ENCODE measurements at places on chromosomes 6 and 20.

- no peak for DNase-seq
These were observed 5.2 kb downstream of the MBOAT1 start for GRCh38 chr6:20207088-20207418.

GRCh38 chr20:19465536-19465935 is 253.1 kb downstream of the SLC24A3 start:
- DNase-seq = no peak

- no peak for DNase-seq
These were observed 391.8 kb downstream of the CDC5L start for GRCh38 chr6:44779130-44779826.

DNA sequence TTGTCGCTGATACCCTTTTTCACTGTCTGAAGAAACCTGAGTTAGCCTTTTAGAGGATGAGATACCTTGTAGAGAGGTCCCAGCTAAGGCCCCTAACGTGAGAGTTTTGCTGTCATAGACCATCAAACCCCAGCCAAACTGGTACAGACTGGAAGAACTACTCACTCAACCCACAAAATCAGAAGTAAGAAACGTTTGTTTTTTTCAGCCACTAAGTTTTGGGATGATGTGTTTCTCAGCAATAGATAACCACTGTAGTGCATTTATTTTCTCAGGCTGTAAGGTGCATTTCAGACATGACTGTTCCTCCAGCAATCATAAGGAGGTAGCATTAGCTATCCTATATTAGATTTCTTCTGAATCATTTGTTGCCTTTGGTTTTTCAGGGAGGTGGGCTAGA is 407.3 kb upstream of the FLRT3 start:
- no peak for DNase-seq

DNA sequence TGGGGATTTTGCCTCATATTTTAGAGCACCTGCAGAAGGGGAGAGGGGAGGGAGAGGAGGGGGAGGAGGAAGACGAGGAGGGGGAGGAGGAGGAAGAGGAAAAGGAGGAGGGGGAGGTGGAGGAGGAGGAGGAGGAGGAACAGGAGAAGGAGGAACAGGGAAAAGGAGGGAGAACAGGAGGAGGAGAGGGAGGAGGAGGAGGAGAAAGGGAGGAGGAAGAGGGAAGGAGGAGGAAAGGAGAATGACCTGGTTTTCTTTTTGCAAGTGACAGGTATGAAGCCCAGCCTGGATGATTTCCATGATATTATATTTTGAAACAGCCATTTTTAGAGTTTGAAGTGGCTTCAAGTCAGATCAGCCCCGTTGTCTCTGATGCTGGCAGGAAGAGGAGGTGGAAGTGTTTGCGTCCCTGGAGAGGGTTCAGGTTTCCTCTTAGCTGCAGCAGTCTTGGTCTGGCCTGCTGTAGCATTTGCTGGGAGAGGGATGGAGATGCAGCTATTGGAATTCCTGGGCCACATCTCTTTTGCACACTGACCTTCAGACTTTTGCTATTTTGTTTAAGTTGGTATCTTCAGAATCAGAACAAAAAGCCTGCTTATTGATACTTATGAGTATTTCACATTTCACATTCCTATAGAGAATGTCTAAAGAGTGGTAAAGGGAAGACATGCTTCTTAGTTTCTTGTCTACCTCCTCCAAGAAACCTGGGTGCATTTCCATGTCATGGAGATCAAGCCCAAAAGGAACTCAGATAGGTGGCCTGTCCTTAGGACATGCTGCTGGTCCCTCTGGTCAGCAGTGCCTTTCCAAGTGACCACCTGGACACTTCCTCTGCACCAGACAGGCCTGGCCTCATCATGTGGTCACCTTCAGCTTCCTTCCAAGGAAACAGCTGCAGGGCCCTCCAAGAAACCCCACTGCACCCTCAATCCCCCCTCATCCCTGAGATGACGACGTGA is 54.3 kb upstream of the IYD start:
- no peak for DNase-seq

- no peak for DNase-seq
These were observed 140.5 kb upstream of the MAP3K4 start for GRCh38 chr6:160851031-160851430.

GRCh38 chr6:21227486-21227885 is 366.1 kb upstream of the SOX4 start:
- no peak for DNase-seq

- DNase-seq = no peak
These were observed 52.2 kb downstream of the MARCKS start for GRCh38 chr6:113909224-113909856.

DNA sequence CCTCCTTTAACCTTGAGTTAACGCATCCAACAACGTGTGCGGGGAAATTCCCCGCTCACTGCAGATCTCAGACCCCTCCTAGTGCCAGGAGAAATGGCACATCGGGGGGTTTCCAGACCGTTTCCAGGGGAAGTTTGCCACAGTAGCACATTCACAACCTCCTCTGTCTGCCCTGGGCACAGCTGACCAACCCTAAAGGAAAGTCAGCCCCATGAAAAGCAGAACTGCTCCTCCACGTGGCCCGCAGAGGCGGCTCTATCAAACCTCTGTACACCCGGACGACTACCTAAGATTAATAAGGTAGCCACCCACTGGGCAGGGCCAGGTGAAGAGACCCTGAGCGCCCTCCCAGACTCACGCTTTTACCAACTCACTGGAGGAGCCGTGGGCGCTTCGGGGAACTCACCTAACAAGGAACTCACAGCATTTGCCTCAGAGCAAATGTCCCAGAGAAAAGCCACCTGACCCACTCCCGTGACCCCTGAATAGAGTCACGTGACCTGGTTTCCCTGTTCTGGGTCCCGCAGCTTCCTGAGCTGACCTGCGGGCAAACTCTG is 93.1 kb downstream of the PRND start:
- DNase-seq = peak; percentile 72

DNA sequence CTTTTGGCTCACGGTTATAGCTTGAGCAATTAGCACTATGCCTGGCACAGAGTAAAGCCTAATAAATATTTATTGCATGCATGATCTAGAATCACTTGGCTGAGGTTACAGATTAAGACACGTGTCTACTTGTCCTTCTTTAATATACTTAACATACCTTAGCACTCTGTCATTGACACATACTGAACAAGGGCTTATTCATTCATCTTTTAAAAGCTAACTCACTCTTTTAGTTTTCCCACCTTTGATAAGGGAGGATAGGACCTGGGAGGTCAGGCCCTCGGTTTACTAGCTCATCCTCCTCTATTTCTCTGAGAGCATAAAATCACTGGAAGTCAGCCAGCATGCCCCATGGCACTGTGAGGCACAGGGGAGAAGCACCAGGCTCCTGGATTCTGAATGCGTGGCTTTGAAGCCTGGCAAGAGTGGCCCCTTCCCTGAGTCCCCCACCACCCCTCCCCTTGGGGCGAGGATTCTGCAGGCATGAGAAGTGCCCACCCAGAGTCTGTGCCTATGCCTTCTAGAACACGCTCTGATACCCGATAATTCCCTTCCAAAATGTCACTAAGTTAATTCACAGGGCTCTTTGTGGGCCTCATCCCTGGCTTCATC is 11.2 kb downstream of the ZCCHC3 start:
- DNase-seq = no peak

DNA sequence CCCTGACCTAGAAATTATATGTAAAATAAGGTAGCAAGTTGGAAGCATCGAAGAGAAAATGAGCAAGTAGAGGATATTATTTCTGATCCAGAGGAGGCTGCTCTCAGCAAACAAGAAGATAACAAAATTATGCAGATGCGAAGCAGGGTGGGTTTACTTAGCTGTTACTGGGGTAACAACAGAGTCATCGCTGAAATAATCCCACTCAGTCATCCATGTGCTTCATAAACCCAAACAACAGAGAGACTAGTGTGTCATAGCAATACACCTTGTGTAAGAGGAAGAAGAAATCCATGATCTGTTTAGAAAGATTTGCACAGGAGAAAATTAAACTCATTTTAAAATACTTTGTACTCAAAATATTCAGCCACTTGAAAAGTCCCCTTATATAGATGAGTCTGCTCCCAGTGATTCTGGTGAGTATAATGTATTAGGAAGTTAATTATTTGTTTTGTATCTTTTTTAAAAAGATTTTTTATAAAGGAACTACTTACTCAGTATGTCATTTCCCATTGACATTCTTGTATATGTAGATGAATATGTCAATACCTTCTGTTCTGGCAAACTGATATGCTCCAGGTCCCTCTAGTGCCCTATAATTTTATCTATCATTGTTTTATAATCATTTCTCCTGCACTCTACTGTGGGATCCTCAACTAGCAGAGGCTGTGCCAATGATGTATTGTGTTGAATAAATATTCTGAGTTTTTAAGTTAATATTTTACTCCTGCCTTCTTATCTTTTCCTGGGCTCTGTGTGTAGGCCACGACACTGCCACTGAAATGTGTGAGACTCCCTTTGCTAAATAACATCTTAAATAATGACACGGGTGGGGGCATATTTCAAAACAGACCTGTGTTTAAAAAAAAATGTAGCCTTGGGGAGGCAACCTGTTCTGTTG is 8.6 kb upstream of the HIVEP2 start:
- DNase-seq = no peak

- no peak for DNase-seq
These were observed 21.5 kb upstream of the DSE start for GRCh38 chr6:116349216-116349615.

Data from stimulated activated CD4-positive, alpha-beta T cell treated with anti-CD3 and anti-CD28 coated beads, Interleukin-4, amount 100 ng/mL, for 1 hour (primary cell).